GM23248 (cell line): ENCODE measurements at places on chromosomes 12 and 14. TPM values are rescaled to one million over a fixed set of nuclear protein-coding genes. Genes with fewer than 3 reads are reported as not detected.

DNA sequence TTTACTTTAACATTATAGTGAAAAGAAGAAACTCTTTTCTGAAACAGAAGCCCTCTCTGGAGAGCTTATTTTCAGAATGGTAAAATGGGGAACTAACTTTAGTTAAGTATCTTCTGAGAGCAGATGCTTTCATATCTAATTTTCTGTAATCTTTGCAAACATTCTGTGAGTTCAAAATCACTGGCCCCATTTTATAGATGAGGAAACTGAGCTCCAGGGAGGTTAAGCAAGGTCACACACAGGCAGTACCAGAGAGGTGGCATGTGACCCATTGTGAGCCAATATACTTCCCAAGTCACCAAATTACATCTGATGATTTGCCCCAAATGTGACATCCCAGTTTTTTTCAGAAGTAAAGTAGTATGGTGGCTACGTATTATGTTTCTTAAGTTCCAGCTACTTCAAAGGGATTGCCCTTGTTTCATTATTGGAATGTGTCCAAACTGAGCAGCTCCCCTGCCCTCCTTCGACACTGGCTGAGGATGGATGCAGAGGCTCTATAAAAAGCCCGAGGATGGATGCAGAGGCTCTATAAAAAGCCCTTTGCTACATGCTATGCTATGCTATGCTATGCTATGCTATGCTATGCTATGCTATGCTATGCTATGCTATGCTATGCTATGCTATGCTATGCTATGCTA, 36.2 kb upstream of the NUDT4 start:
- DNase-seq: no peak

DNA sequence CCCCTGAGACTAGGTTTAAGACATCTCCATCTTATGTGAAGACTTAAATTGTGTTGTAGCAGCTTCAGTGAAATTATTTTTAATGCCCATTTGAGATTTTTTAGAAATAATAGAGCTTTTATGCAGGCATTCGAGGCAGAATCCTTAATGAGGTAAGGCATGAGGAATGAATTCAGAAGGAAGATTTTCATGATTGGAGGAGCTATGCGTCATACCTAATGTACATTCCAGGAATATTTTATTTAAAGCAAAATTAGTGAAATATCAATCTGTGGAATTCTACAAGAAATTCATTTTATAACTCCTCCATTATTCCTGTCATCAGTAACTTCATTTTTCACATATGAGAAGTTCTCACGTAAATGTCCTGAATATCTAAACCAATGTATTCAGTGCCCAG, 36.0 kb upstream of the GARIN6 start:
- peak; percentile 17 for DNase-seq

DNA sequence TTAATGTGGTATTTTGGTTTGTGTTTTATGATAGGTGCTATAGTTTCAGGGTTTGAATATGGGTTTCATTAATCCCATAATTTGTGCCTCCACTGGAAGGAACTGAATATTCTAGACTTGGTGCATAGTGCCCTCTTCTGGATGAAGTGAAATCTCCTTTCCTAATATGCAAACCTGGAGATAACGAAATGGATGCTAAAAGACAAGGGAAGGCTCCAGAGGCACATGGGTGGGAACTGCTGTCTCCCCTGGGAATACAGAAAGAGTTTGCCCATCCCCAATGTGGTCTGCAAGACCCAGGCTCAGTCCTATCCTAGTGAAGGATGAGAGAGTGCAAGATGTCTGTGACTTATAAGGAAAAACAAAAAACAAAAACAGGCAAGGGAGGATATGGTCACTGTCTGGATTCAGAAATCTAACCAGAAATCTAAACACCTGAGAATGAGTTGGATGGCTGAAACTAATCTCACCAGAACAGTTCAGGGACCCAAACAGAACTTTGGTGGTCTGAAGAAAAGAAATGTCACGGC, 142.3 kb upstream of the TMPO start:
- peak; percentile 66 for DNase-seq

GRCh38 chr14:91473046-91473445, 37.1 kb downstream of the PPP4R3A start:
- no peak for DNase-seq

The KRT8 gene
- 5.5 and 12.9 TPM in 2 replicates for total RNA-seq

The NKX2-1 gene
- total RNA-seq: not detected in 2 replicates

DNA sequence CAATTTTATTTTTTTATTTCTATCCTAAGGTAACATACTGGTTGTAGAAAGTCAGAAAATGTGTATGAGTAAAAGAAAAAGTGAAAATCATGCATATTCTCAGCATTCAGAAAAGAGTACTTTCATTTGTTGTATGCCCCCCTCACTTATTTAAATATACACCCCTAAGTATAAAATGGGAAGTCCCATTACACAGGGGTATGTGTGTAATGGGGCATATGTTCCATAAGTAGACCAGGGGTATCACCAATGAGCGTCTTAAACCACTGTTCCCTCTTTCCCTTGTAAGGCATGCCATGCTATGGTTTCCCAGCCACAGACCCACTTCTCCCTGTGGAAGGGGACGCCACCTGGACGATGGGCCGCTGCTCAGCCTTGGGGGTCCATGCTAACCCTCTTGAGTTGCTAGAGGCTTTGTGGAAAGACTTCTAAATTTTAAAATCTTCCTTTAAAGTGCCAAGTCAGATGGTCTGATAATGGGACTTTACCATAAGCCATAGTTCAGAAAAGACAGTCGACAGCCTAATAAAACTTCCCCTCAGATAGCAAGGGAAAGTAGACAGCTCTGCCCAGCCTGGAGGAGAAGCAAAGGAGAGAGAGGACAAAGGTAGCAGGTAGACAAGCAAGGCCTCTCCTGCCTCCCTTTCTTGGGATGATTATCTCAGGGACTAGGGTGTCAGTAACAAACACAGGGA, 118.2 kb downstream of the ZFP36L1 start:
- no peak for DNase-seq
